ELR (cell line): ENCODE measurements at places on chromosomes 6 and 20.

DNA sequence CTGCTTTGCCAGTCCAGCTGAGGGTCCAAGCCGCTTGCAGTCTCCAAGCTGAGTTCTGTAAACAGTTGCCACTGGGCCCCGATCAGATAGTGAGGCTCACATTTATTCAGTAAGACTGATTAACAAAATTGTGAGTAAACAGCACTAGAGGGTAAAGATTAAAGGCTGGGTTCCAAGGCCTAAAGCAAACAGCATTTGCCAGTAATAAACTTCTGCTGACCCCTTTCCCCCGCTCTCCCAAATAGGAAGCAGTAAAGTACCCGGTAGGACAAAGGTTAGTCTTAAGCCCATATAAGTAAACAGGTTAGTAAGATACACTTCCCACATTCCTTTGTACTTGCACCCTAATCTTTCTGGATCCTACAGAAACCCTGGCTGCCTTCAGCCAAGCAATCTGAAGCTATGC is 181.8 kb downstream of the MEI4 start:
- DNase-seq, result no peak

DNA sequence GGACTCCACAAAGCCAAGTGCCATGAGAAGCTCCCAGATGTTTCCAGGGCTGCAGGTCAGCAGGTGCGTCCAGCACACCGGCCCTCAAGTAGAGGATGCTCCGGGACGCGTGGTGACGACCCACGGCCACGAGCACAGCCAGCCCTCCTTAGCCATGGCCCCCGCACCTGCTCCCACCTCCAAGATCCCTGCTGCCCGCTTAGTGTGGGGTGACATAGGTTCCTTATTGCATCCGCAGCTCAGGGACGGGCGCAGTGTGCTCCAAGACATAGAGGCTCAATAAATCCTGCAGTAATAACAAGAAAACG is 138.1 kb upstream of the RPS6KA2 start:
- DNase-seq, result no peak

DNA sequence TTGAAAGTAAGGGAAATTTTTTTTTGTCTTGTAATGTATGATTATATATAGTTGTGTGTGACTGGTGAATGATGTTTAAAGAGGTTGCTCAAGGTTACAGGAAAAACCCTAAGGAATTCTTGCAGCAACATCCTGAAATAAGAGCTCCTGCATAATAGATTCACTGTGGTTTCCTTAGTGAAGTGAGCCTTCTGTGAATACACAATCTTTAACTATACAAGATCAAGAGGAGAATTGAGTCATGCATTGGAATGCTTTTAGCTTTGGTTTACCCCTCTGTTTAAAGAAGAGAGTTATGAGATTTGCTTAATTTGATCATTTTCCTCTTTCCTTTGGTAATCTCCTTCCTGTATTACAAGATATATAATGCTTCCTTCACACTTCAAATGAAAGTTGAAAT is 141.6 kb upstream of the EYA4 start:
- DNase-seq, result peak; percentile 94

DNA sequence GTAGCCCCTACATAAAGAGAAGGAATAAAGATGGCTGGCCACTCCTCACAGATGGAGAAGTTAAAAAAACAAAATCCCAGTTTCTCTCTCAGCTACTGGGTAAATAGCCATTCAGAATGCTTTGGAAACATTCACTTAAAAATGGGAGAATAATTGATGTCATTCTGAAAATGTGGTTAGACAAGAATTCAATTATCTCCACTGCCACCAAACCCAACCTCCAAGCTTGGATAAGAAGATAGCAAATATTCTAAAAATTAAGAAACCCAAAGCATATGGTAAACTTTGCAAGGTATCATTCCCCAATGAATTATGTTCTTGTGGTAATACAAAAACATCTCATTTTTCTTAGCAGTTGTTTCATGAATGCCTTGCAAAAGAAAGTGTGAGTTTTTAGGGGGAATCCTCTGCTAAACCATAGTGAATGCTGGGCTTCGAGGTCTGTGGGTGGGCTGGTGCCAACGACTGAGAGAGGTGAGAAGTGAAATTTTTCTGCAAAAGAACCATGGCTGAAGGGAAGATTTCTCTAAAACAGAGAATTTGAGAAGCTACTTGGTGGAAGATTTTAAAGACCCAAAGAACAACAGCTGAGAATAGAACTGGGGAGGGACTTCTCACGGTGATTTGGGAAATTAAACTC is 497.9 kb upstream of the JARID2 start:
- no peak for DNase-seq

DNA sequence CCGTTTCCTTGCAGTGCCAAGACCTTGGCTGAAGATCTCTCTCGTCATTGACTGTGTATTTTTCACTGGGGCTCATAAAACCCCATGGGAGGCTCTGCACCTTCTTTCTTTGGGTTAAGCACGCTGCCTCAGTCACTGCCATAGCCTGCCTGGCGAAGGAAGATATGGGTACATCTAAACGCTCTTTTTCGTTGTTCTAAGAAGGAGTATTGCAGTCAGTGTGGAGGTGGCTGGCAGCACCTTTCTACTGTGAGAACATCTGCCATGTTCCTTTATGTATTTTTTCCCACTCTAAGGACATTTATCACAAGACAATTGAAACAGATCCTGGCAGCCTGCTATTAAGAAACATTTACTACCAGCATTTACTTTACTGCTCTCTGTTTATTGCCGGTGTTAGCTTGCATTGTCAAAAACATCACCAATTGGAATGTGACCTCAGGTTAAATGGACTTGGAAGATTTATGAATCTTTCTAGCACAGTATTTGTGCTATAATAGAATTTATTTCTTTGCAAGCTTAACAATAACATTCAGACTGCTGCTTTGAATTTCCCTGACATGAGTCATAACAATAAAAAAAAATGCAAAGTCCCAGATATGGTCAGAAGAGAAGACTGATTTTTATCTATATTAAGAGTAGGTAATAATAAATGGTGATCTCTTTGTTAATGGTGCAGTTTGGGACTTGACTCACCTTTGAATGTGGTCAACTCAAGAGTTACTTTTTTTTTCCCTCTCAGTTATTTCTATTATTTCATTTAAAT is 62.2 kb upstream of the CLDN20 start:
- DNase-seq, result peak; percentile 92

GRCh38 chr6:108039681-108040080 is 34.9 kb downstream of the OSTM1 start:
- no peak for DNase-seq

- DNase-seq, result no peak
These were observed 282.2 kb downstream of the PTPRK start for GRCh38 chr6:128238225-128238624.

DNA sequence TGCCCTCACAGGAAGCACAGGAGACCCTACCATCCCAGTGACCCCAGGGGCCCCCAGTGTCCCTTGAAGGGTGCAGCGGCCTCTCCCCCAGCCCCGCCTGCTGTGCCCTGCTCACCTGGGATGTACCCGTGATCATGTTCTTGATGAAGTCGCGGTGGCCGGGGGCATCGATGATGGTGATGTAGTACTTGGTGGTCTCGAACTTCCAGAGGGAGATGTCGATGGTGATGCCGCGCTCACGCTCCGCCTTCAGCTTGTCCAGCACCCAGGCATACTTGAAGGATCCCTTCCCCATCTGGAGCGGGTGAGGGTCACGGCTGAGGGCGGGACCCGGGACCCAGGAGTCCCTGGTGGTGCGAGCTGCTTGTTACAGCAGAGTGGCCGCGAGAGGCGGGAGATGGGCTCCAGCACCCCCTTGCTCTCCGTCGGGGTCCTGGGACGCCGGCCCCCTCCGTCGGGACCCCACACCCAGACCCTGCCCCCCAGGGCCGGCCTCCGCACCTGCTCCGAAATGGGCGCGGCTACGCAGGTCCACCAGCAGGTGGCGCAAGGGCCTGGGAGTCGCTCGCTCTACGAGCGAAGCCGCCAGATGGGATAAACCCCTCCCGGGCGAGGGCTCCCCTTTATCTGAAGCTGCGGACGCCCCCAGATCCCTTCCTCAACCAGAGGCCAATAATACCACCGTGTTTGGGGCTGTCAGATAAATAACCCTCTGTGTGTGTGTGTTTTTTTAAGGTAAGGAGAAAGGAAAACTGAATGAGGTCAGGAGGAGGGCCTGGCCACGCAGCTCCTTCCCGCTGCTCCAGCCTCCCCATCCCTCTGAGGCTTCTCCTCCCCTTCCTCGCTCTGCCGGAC is 2.9 kb downstream of the EEF1A2 start:
- DNase-seq, result peak; percentile 72

DNA sequence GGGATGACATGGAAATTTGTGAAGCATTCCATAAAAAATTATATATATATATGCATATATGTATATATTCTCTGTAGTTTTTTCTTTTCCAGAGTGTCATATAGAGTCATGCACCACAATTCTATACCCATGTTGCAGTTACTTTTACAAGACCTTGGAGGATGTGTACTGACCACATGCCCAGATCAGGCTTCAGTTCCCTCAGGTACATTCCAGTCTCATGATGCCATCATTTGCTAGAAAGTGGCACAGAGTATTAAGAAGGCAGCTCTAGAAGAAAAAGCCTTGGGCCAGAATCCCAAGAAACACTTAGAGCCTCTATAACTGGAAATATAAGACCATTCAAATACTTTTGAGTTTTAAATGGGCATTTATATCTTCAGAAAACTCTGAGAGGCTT is 685.5 kb upstream of the FLRT3 start:
- DNase-seq, result no peak

DNA sequence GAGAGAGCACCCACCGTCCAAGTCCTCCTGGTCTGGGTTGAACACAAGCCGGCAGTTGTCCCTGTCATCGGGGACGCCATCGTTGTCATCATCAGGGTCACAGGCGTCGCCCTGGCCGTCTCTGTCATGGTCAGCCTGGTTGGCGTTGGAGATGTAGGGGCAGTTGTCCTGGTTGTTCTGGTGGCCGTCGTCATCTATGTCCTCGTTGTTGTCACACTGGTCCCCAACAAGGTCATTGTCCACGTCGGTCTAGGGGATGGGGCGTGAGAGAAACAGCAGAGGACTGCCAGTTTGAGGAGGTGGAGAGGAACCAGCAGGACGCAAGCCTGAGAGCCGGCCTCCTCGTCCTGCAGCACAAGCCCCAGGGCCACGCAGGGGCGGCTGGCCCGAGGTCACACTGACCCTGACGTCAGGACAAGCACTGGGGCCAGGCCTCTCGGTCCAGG is 28.5 kb downstream of the THBS2 start:
- DNase-seq, result no peak

GRCh38 chr6:12656906-12657305 is 59.7 kb upstream of the PHACTR1 start:
- DNase-seq, result no peak

GRCh38 chr6:8177721-8178120 is 75.4 kb upstream of the EEF1E1 start:
- DNase-seq, result peak; percentile 31

DNA sequence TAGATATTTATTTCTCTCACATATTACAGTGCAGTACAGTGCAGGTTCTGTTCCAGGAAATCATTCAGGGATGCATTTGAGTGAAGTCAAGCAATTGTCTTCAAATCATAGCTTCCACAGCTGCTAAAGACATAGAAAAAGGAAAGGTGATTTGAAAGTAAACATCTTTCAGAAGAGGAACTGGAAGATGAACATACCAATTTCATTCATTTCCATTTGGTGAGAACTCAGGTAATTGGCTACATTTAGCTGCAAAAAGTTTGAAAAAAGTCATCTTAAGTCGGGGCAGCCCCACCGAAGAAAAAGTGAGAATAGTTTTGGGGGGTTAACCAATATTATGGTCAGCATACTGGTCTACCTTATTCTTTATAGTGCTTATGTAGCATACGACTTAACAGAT is 61.4 kb upstream of the IL20RA start:
- no peak for DNase-seq

DNA sequence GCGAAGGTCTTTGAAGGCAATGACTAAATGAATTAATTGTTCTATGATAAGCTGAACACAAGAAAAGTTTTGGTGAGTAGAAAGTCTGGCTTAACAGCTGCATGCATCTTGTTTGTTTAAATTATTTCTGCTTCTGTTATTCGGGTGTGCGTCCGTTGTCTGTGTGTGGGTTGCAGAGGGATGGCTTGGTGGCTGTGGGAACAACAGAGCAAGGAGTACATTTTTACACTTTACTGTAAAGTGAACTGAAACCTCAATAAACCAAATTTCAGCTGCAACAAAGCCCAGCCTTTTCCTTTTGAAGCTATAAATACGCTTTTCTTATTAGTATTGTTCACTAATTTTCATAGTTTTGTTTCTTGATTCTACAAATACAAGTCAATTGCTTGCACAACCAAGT is 3.5 kb upstream of the LAMP5 start:
- DNase-seq, result no peak

DNA sequence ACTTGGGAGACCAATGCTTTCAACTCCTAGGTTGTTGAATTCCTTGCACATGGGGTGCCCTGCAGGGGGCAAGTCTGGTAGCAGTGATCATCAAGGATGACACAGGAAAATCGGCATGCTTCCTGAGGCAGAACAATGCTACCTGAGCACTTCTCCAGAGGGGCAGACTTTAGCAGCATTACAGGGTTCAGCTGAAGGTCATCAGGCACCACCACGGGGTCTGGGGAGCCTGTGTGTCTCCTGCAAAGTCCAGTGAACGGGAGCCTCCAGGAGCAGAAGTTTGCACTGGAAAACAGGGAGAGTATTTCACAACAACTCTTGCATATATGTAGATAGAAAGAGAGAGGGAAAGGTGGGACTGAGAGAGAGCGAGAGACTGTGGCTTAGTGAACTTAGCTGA is 10.2 kb downstream of the VSX1 start:
- DNase-seq, result no peak

- no peak for DNase-seq
These were observed 239.6 kb upstream of the SGK1 start for GRCh38 chr6:134557509-134557908.
